ENCODE measurements at places on chromosomes 2 and 18.
A peak's percentile ranks its signal among the peaks of the same experiment; 100 is the strongest.

- no peak for DNase-seq
Observed at GRCh38 chr2:218149098-218149497, 17.7 kb downstream of the CXCR1 start.

DNA sequence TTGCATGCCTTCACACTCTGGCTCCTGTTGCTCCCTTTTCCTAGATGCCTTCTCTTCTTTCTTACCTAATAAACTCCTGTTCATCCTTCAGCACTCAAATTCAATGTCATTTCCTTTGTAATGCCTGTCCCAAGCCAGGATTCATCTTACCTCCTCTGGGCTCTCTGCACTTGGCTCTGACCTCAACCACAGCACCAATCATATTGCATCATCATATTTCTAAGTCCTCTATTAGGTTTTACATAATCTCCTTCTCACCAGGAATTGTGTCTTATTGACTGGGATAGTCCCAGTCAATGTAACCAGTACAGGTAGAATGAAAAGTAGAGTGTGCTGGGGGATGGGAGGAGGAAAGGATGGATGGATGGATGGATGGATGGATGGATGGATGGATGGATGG, 187.1 kb downstream of the NRP2 start:
- DNase-seq = no peak

DNA sequence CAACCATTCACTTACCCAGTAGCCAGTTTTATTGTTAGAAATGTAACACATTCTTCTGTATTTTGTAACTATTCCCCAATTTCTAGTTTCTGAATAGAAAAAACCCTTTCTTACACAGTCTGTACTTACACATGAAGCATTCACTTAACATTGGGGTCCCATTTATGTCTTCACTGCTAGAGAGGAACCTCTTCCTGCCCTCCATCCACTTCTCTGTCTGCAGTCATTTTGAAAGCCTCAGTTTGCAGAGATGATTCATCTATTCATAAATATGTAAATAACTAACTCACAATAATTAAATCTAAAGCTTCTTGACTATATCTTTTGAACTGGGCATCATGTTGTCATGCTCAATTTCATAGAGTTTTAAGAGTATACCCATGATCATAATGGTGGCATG, 55.9 kb downstream of the ZRANB3 start:
- no peak for DNase-seq

DNA sequence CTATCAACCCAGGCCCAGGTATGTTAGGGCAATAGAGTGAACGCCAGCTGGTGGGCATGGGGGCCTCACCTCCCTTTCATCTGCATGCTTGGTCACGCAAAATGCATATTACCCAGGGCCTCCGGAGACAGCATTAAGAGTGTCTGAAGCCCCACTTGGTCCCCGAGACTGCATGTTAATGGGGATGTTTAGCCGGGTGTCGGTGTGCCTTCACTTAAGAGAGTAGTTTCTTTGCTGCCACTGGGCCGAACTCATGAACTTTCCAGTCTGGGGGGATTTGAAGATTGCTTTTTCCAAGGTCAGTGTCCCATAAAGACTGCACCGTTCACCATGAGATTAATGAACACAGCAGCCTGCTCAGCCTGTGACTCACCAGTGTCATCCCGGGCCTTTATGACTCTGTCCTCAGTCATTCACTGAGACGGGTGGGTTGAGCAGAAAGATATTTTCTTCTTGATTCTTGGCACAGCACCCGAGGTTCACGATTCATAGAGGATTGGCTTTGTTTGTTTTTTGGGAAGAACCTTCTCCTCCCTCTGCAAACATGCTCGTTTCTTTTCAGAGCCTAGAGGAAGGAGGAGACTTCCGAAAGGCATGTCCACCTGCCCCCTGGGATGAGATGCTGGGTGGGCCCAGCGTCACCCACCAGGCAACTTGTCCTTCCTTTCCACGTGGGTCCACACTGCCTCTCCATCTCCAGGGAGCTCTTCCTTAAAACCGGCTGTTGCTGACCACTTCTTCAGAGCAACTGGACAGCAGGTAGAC, 199.1 kb downstream of the GLI2 start:
- peak; percentile 63 for DNase-seq

DNA sequence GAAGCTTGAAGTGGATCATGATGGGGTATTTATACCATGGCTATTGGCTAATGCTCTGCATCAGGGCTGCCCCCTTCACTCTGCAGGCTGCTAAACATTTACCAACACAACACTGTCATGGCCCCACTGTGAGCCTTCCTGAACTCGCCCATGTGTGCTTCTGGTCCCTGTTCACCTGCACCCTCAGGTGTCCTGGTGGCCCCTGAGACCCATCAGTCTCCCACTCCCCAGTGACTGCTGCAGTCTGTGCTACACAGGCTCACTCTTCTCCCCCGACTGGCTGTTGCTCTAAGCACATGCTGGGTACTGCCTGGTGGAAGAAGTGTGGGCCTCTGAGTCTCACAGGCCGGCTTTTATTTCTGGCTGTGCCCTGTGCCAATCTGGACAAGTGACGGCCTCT, 183.0 kb upstream of the HS6ST1 start:
- DNase-seq = no peak

GRCh38 chr18:61951396-61951795, 58.6 kb upstream of the RNF152 start:
- DNase-seq = no peak

- DNase-seq = no peak
Observed at GRCh38 chr2:62857139-62857931, 151.8 kb downstream of the EHBP1 start.

GRCh38 chr18:45384137-45384961, 230.9 kb upstream of the SLC14A2 start:
- DNase-seq = no peak

DNA sequence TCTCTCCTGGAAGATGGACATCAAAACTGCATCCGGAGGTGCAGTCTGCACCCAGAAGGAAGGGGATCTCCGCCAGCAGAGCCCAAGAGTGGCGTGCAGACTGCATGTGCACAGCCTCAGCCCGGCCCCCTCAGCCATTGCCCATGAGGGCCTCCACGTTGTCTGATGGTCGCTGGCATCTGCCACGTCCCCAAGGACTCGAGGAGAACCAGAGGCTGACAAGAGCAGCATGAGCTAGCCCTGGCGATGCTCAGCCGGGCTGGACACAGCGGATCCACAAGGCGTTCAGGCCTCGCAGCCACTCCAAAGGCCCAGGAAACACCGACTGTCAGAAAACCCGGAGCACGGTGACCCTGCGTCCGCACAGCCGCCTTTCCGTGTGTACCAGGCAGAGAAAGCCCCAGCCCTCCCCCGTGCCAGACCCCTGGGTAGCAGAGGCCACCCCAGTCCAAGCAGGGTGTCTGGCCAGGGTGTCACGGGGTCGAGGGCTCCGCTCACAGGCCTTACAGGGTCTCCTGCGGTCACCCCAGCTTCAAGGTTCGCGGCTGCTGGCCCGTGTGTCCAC, 48.3 kb downstream of the SLC66A2 start:
- DNase-seq = no peak

DNA sequence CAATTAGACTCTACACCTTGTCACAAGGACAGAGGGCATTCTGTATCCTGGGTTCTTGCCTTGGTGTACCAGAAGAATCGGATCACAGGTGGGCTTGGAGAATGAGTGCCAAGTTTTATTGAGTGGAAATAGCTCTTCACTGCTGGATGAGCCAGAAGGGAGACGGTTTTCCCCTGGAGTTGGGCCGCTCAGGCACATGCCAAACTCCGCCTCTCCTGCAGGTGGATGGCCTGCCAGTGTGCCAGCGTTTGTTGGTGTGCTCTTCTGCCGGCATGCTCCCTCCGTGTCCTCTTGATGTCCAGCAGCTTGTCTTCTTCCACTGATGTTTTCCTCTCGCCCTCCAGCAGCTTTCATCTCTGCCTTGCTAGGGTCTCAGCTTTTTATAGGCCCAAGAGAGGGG, 115.5 kb upstream of the RAB27B start:
- DNase-seq = no peak

- DNase-seq = no peak
Observed at GRCh38 chr2:166117491-166117890, 10.3 kb downstream of the SCN1A start.

- DNase-seq = no peak
Observed at GRCh38 chr2:149191915-149192314, 138.5 kb upstream of the LYPD6 start.

DNA sequence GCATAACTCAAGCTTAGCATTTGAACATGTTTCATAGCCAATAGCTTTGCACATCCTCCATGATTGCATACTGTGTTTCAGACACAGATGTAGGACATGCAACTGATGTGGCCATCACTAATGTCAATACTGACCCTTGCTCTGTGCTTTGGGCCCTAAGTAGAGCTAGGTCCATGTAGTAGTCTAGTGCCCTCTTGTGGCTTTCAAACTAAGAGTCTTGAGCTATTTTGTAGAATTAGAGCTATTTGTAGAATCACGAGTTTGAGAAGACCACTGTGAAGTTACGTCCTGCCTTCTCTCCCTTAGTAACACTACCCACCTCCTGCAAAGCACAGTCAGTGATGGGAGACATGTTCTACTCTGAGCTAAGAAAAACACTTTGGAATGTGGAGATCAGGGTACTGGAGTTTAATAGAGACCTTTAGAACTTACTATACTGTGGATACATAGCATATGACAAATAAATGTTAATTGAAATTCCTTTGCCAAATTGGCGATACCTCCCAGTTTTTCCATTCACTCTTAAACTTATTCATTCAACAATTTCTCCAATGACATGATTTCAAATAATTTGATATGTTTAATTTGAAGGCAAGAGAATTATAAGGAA, 306.5 kb upstream of the TNP1 start:
- DNase-seq = no peak

DNA sequence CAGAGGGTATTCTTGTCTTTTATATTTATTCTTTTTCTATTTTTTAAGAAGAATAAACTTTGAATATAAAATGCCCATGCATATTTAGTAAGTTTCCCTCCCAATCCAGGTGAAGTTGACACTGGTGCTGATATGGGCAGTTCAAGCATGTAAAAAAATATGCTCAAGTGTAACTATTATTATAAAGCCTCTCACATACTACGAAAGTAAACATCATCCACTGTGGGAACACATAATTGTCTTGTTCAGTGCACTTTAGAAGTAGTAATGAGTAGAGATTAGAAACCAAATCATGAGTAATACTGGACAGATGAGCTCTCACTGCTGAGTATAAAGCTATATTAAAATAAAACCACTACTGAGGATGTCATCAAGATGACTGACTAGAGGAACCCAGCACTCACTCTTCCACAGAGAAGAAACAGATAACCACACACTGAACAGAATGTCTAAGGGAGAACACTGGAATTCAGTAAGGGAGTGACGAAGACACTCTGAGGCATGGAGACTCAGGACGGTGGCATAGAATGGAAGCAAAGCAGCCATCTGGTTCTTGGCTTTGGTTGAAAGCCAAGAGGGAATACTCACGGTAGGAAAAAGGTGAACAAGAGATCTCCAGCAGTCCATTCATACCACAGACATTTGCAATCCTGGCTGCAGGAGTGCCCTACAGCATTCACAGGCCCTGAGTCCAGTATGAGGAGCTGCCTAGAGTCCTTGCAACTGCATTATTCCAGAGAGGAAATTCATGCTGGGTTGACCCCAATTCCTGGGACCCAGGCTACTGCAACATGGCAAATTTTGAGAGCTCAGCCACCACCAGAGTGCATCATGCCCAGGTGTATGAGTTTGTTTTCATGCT, 9.5 kb upstream of the FAM110C start:
- DNase-seq = no peak

DNA sequence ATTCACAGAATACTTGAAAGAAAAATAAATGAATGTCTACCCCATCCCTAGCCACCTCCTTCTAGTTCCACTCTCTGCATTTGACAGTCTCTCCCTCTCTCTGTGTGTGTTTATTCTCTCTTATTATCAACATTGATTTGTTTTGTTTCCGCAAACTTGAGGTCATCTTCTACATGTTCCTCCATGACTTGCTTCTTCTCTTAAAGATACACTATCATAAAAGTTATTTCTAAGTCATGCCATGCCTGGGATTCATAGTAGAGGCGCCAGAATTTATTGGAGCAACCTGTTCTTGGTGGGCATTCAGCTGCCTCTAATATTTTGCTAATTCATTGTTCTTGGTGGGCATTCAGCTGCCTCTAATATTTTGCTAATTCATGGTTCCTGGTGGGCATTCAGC, 58.9 kb upstream of the SMAD7 start:
- DNase-seq = no peak

- DNase-seq = no peak
Observed at GRCh38 chr18:54787616-54788015, 40.7 kb upstream of the RAB27B start.

GRCh38 chr2:239146741-239147181, 254.1 kb downstream of the HDAC4 start:
- no peak for DNase-seq

Data from non-pigmented ciliary epithelial cell (primary cell).